ENCODE measurements at places on chromosomes 1 and 21.

DNA sequence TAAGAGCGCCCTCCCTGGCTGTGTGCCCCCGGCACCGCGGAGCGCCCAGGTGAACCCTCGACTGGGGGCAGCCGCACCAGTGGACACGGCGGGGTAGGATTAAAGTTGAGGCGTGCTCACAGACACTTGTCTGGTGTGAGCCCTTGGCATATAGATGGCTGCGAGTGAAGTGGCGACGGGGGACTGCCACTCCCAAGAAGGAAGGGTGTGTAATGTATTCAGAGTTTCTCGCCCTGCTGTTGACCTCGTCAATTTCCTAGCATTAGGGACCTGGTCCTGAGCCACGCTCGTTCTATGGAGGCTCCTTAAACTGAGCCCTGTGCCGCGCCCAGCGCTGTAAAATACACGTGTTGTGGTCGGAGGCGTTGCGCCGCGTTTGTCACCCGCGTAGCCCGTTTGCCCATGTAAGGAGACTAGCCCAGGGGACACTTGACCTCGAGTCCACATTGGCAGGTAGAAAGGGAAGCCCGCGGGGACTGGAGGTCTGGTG is 554 bp downstream of the EVA1C start:
- DNase-seq = no peak

DNA sequence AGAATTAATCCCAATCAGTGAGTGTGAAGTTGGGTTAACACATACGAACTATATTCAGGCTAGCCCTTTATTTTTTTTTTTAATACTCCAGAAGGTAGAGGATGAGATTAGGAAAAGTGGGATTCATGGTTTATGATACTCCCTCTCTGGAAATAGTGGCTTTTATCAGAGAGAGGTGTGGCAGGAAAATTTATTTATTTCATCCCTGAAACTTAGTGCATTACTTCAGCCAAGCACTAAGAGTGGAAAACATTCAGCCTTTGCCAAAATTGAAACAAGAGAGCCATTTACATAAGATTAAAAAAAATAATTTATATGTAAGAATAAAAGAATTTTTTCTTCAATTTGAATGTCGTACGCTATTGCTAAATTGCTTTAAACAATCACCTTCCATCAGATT is 35.0 kb downstream of the MTR start:
- no peak for DNase-seq

DNA sequence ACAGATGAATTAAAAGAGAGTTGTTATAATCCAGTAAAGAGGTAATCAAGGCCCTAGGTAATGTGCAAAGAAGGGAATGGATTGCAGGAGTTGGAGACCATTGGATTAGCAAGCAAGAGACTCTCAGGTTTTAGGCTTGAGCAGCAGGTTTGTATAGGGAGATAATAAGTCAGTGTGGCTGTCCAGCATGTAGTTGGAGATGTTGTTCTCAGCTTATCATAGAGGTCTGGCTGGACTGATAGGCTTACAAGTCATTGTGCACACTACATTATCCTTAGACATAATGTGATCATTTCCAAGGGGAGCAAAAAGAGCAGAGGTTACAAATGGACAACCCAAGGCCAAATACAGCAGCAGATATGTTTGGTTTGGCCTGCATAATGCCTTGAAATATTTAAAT is 45.9 kb upstream of the SAMD13 start:
- no peak for DNase-seq

- DNase-seq = no peak
These were observed 12.2 kb upstream of the TRNAU1AP start for GRCh38 chr1:28540651-28541050.

GRCh38 chr1:236002025-236002390 is 62.9 kb downstream of the NID1 start:
- DNase-seq = no peak

- DNase-seq = no peak
These were observed 5.4 kb upstream of the WDR47 start for GRCh38 chr1:109047339-109047738.

DNA sequence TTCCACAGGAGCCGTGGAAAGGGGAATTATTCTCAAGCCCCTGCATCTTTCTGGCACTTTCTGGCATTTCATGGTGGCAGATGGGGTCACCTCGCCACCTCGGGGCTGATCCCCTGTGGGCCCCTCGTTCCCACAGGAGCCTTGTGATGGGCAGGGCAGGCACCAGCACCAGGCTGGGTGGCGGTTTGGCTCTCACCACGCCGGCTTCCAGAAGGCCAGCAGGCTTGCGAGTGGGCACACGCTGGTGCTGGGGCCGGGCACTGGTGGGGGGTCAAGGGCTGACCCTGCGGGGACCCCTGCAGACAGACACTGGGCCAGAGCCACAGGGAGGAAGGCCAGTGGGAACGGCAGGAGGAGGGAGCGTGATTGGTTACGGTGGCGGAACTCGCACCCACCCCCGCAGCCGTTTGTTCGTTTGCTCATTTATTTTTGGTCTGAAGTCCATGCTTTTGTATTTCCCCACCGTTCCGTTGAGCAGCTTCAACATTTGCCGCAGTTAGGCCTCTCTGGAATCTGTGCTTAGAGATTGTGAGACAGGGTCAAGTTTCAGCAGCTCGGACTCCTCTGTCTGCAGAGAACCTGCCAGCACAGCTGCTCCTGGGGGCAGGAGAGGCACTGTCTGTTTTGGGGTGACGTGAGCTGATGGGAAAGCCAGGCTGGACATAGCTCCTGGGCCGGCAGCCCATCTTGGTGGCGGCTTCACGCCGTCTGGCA is 5.3 kb downstream of the COL18A1 start:
- DNase-seq = peak; percentile 76

DNA sequence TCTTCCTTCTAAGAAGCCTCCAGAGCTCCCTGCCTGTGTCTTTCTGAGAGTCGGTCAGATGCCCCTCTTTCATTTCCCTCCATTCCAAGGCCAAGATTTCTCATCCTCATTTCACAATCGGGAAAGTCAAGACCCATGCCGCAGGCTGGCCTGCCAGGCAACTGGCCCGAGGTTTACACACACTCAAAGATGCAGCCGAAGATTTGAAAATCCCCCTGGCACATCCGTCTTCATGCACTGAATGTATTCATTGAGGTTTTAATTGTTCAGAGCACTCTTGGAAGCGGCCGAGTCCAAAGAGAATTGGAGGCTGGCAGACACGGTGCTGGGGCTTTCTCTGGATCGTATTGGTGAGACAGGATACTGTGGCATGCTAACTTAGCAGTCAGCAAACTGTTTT is 29.1 kb upstream of the SRP9 start:
- DNase-seq = no peak

- DNase-seq = no peak
These were observed 38.3 kb downstream of the SNAP47 start for GRCh38 chr1:227773558-227773957.

GRCh38 chr21:31713973-31714740 is 17.8 kb downstream of the SCAF4 start:
- peak; percentile 21 for DNase-seq

GRCh38 chr1:181222972-181223505 is 134.5 kb downstream of the IER5 start:
- DNase-seq = no peak

DNA sequence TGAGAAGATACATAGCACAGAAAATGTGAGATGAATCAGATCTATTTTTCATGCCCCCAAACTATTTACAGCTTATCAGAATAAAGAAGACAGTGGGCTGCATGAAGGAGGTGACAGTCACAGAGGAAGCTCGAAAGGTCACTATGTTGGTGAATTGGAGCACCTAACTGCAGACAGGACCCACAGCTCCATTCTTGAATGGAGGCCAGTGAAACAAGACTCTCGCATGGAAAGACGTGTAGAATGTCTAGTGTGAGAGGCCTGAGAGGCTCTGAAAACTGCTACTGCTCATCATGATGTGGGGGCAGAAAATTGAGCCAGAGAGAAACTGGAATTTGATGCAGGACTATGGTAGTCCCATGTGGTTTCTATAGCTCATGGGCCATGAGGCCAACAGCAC is 60.3 kb upstream of the CCDC190 start:
- DNase-seq = no peak

DNA sequence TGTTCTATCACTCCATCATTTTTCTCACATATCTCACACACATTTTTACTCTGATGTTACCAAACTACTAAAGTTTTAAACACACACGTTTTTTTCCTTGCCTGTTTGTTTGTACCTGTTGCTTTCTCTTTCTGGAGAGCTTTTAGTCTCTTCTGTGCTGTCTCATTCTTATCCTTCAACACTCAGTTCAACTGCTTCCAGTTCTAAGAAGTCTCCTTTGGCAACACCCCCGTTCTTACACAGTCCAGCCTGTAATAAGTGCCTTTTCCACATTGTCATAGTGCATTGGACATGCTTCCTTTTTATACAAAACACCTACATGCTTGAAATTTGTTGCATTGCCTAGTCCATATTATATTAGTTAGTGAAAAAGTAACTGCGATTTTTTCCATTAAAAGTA is 360.2 kb upstream of the BRINP3 start:
- DNase-seq = no peak

DNA sequence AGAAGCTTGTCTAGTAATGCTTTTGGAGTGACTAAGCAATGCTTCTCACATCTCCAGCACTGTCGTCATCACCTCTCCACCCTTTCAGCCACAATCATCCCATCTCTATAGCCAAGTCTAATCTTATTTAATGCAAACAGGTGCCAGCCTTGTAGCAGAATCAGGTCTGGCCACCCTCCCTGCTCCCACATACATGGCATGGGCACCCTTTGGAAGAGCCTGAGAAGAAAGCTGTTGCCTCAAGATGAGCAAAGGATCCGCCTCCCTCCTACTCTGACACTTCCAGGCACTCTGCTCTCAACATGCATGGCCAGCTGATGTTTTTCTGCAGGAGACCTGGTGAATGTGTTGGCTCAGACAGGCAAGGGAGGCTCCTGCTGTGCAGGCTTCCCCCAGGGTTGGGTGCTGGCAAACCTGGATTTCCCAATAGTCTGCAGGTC is 113.1 kb upstream of the GRIK3 start:
- no peak for DNase-seq

DNA sequence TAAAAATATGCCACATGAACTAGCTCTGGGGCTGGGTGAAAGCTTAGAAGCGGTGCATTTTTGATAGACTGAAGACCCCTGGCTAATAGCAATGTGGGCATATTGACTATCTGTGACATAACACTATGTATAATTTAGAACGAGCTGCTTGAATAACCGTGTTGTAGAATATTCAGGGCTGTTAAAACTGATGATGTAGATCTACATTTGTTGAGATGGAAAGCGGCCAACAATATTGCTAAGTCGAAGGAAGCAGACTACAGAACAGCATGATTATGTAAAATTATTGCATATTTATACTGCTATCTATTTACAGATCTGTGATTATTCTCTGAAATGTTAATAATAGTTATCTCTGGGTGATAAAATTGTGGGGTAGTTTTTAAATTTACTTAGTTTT is 41.1 kb upstream of the BCL10 start:
- DNase-seq = no peak

- DNase-seq = no peak
These were observed 511.6 kb downstream of the SMYD3 start for GRCh38 chr1:245995474-245995873.

DNA sequence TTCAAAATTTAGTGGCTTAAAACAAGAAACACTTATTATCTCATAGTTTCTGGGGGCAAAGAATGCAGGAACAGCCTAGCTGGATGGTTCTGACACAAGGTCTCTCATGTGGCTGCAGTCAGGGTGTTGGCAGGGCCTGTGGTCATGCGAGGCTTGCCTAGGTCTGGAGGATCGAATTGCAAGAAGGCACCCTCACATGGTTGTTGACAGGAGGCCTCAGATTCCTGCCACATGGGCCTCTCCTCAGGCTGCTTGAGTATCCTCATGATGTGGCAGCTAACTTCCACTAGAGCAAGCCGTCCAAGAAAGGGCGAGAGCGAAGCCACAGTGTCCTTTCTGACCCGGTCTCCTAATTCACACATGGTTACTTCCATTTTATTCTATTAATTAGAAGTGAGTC is 6.2 kb upstream of the NRIP1 start:
- DNase-seq = no peak

GRCh38 chr1:1940123-1940425 is 21.0 kb upstream of the TMEM52 start:
- DNase-seq = no peak

GRCh38 chr1:236657398-236657797 is 28.9 kb upstream of the ACTN2 start:
- no peak for DNase-seq

- no peak for DNase-seq
These were observed 217.3 kb upstream of the SGIP1 start for GRCh38 chr1:66316464-66317247.

DNA sequence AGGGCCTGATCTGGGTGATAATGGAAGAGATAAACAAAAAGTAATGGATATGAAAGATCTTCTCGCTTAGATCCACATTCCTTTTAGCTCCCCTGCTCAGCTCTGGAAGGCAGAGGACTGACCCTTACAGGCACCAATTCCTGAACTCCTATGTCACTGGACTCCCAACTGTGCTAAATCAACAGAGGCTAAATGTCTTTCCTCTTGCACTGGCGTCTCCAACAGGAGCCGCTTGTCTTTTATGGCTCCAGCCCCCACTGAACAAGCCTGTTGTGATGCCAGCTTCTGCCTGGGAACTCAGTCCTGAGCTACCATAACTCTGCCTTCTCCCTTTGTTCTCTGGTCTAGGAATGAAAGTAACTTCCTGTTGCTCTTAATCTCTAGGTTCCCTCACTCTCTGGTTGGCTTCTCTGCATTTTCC is 142.1 kb upstream of the COL11A1 start:
- peak; percentile 26 for DNase-seq

DNA sequence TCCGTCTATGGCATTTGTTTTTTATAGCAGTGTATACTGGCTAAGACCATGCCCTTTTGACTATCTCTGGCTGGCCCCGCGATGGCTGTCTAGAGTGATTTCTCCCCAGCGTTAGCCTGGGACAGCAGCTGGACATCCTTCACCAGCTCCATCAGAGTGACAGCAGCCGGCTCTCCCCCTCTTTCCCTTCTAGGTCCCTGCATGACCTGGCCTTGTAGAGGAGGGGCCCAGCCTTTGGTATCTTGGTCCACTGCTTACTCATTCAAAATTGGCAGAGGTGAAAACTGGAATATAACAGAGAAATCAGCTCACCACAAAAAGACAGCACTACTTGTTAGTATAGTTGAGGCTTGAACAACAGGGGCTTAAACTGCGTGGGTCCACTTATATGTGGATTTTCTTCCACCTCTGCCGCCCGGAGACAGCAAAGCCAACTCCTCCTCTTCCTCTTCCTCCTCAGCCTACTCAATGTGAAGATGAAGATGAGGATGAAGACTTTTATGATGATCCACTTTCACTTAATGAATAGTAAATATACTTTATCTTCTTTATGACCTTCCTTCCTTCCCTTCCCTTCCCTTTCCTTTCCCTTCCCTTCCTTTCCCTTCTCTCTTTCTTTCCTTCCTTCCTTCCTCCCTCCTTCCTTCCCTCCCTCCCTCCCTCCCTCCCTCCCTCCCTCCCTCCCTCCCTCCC is 29.4 kb upstream of the B3GALNT2 start:
- DNase-seq = peak; percentile 27

DNA sequence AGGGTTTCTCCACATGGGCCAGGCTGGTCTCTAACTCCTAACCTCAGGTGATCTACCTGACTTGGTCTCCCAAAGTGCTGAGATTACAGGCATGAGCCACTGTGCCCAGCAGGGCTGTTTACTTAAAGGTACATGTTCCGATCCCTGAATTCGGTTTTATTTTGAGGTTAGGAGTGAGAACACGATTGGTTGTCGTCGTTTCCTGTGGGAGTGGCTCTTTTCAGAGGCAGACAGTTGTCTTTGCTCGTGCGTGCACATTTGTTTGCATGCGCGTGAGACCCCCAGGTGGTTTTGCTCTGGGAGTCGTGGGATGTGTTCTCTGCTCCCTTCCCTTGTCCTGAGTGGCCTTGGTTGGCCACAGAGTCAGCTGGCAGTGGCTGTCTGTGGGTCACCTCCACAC is 60.2 kb downstream of the SKI start:
- no peak for DNase-seq
